Colonic mucosa (tissue), 4 donors: ENCODE measurements at places on chromosomes 3 and 15.

GRCh38 chr3:39019299-39019698 is 32.4 kb downstream of the SCN11A start:
- no peaks in the 10 kb centered on the region for H3K27me3 ChIP-seq
- no peak for DNase-seq
- no peaks in the 10 kb centered on the region for H3K36me3 ChIP-seq
- no peak overlapping the region for H3K27ac ChIP-seq

DNA sequence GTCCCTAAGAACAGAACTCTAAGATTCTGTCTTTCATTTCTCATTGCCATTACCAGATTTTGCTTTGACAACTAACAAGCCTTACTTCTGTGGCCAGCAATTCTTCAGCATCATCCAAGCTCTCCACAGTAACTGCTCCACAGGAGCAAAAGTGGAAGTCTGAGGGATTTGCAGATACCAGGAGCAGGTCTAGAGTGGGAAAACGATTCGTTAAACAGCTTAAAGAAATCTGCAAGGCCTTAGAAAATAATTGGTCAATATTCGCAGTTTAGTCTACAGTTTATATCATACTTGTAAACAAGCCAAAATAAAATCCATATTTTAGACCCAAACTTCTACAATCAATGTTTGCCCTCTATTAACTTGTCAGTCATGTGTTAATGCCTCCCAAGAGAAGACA is 24.1 kb downstream of the MYH15 start:
- H3K36me3 ChIP-seq, result no peaks in the 10 kb centered on the region
- no peak for DNase-seq
- H3K27ac ChIP-seq, result no peak overlapping the region
- H3K27me3 ChIP-seq, result no peaks in the 10 kb centered on the region
- H3K4me1 ChIP-seq, result no peaks in the 10 kb centered on the region
- no peak overlapping the region for H3K4me3 ChIP-seq

DNA sequence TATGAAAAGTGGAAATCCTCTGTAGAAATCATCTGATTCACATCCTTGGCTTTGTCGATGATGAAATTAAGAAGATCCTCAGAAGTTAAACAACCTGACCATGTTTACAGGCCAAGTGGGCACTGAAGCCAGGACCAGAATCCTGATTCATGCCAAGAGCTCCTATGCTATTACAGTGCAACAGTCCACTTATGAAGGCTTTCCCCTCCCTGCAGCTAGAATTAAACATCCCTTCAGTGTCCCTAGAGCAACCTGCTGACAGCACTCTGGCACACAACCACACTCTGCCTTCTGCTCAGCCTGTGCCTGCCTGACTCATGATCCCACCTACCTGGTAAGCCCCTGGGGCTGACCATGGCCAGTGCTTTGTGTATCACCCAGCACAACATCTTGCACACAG is 33.8 kb downstream of the TXNRD3 start:
- H3K27me3 ChIP-seq, result no peaks in the 10 kb centered on the region
- H3K36me3 ChIP-seq, result no peaks in the 10 kb centered on the region
- H3K4me3 ChIP-seq, result no peak overlapping the region
- H3K4me1 ChIP-seq, result no peaks in the 10 kb centered on the region

- no peaks in the 10 kb centered on the region for H3K36me3 ChIP-seq
- H3K27me3 ChIP-seq, result no peaks in the 10 kb centered on the region
- no peak overlapping the region for H3K27ac ChIP-seq
- H3K4me3 ChIP-seq, result no peak overlapping the region
- DNase-seq, result no peak
These were observed 22.9 kb downstream of the PRR23E start for GRCh38 chr3:127215714-127216414.

- no peak overlapping the region for H3K4me3 ChIP-seq
- no peaks in the 10 kb centered on the region for H3K36me3 ChIP-seq
- H3K4me1 ChIP-seq, result no peaks in the 10 kb centered on the region
- H3K27me3 ChIP-seq, result no peaks in the 10 kb centered on the region
These were observed 44.1 kb downstream of the RARB start for GRCh38 chr3:25472153-25472552.

- peak; percentile 20 for DNase-seq
- H3K4me1 ChIP-seq, result no peaks in the 10 kb centered on the region
- H3K36me3 ChIP-seq, result no peaks in the 10 kb centered on the region
These were observed 44.6 kb downstream of the SLC12A1 start for GRCh38 chr15:48250640-48251076.

- H3K4me1 ChIP-seq, result no peaks in the 10 kb centered on the region
- H3K36me3 ChIP-seq, result no peaks in the 10 kb centered on the region
These were observed 8.8 kb downstream of the NECTIN3 start for GRCh38 chr3:111080413-111080812.

DNA sequence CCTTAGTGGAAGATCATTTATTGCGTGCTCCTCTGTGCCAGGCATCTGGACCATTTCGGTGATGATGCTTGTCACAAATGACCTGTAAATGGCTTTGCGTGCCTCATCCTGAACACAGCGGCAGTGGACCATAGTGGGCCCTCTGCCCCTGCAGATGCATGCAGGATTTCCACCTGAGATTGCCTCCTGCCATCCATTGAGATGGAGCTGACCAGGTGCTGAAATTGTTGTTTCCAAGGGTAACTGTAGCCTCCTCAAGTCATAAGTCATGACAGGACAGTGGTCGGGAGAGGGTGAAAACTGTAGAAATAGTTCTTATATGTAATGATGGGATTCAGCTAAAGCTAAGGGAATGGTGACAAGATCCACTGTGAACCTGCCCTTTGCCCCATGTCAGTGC is 35.5 kb downstream of the CLSTN2 start:
- H3K4me1 ChIP-seq, result no peaks in the 10 kb centered on the region
- H3K36me3 ChIP-seq, result no peaks in the 10 kb centered on the region
- H3K27ac ChIP-seq, result no peak overlapping the region
- H3K27me3 ChIP-seq, result no peaks in the 10 kb centered on the region

DNA sequence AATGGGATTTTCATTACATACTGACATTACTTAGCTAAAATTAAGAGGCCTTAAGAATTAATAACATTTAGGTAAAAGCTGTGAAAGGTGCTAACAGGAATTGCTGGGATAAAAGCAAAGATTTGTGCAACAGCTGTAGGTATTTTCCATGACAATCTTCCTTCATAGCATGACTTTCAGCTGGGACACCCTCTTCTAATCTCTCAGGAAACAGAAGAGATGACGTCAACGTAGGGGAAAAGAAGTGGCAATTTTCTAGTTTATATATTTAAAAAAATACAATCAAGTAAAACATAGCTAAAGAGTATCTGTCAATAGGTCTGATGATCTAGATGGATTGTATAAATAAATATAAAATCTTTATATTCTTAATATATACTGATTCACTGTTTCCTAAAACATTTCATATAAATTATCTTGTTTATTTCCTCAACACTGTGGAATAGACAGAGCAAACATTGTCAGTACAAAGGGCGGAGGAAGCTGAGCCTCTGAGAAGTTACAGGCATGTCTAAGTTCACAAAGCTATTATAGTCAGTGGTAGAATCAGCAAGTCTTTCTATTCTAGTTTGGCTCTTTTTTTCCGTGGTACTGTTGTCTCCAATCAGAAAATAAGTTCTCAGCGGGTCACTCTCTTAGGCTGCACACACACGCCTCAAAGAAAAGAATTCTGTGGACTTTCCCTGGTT is 217.0 kb downstream of the P3H2 start:
- H3K36me3 ChIP-seq, result no peaks in the 10 kb centered on the region
- H3K4me1 ChIP-seq, result no peaks in the 10 kb centered on the region
- H3K27ac ChIP-seq, result peak overlapping the region; percentile 65

DNA sequence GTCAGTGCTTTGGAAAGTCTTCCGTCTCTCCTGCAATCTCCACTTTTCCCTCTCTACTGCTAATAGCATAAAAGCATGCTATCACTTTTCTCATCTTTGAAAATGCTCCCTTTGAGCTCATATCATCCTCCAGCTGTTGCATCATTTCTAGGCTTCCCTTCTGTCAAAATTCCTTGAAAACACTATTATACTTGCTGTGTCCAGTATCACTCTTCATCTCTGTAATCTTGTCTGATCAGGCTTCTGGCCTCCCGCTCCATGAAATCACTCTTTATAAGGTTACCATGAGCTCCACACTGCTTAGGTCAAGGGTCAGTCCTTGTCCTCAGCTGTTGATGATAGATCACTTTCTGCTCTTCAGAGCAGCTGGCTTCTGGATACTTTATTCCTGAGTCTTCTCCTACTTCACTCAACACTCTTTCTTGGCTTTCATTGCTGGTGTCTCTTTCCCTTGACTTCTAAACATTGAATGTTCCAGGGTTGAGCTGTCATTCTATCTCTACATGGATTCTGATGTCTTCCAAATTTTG is 50.9 kb upstream of the SPTSSB start:
- no peaks in the 10 kb centered on the region for H3K27me3 ChIP-seq
- no peak overlapping the region for H3K27ac ChIP-seq
- H3K4me1 ChIP-seq, result no peaks in the 10 kb centered on the region
- no peak for DNase-seq
- H3K4me3 ChIP-seq, result no peak overlapping the region
- no peaks in the 10 kb centered on the region for H3K36me3 ChIP-seq

DNA sequence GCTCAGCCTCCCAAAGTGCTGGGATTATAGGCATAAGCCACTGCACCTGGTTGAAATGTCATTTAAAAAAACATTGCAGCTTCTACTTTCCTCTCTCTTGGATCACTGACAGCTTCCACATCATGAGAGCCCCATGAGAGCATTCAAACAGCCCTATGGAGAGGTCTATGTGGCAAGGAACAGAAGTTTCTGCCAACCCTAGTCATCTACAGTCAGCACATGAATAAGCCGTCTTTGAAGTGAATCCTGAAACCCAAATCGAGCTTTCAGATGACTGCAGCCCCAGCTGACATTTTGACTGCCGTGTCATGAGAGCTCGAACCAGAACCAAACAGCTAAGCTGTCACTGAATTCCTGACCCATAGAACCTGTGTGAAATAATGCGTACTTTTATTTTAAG is 39.8 kb downstream of the CD200R1L start:
- DNase-seq, result no peak
- H3K36me3 ChIP-seq, result no peaks in the 10 kb centered on the region
- H3K4me3 ChIP-seq, result no peak overlapping the region
- H3K4me1 ChIP-seq, result no peaks in the 10 kb centered on the region
- H3K27me3 ChIP-seq, result no peaks in the 10 kb centered on the region
- no peak overlapping the region for H3K27ac ChIP-seq

DNA sequence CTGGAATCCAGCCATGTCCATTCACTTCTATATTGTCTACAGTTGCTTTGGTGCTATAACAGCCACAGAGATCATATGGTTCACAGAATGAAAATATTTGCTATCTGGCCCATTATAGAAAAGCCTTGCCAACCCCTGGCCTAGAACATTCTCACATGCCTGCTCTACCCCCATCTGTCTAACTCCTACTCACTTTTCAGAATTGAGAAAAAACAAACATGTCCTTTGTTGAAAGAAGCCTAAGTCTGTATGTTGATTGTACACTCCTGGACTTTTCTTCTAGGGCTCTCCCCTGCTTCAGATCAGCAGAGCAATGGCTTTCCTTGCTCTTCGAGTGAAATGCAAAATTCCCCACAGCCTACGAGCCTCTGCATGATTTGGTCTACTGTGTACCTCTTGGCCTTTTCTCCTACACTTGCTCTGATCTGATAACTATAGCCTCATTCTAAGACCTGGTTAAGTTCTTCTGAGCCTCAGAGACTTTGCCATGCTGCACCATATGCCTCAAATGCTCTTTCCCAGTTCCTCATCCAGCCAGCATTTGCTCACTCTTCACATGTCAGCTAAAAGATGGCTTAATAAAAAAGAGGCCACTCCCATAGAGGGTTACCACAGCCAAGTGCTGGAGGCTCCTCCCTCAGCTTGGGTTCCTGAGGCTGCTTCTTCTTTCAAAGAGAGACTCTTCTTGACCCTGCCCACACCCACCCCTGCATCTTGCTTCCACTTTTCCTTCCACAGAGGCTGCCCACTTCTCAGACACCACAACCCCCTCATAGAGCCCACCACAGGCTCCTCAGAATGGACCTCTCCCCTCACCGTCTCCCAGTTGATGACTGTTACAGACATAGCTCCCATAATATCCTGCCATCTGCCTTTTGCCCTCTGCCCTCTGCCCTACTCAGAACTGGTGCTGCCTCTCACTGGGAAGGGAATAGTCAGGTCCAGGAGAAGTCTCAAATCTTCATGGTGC is 22.9 kb upstream of the DCLK3 start:
- H3K4me1 ChIP-seq, result no peaks in the 10 kb centered on the region
- no peak overlapping the region for H3K4me3 ChIP-seq
- no peak for DNase-seq
- H3K27ac ChIP-seq, result no peak overlapping the region
- no peaks in the 10 kb centered on the region for H3K27me3 ChIP-seq
- H3K36me3 ChIP-seq, result no peaks in the 10 kb centered on the region

DNA sequence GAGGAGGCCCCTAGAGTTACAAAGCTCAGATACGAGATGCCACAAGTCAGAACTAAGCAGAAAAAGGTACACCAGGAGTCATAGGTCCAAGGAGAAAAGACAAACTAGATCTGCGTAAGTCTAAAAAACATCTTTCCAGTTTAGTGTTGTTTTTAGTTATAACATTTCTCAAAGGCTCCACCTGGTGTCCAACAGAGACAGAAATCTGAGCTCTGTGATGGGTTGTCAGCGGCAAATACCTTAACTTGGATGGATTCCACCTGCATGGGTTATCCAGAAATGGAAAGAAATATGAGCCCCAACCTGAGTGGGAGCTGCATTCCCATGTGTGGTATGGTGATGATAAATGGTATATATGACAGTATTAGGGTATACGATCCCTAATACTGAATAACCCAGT is 238.6 kb upstream of the CHRM5 start:
- no peak for DNase-seq
- no peaks in the 10 kb centered on the region for H3K36me3 ChIP-seq
- no peak overlapping the region for H3K27ac ChIP-seq
- H3K4me1 ChIP-seq, result no peaks in the 10 kb centered on the region
- H3K4me3 ChIP-seq, result no peak overlapping the region
- no peaks in the 10 kb centered on the region for H3K27me3 ChIP-seq

- H3K36me3 ChIP-seq, result no peaks in the 10 kb centered on the region
- no peak for DNase-seq
- no peaks in the 10 kb centered on the region for H3K27me3 ChIP-seq
- no peaks in the 10 kb centered on the region for H3K4me1 ChIP-seq
- no peak overlapping the region for H3K27ac ChIP-seq
These were observed 72.7 kb downstream of the GREM1 start for GRCh38 chr15:32790352-32790999.

DNA sequence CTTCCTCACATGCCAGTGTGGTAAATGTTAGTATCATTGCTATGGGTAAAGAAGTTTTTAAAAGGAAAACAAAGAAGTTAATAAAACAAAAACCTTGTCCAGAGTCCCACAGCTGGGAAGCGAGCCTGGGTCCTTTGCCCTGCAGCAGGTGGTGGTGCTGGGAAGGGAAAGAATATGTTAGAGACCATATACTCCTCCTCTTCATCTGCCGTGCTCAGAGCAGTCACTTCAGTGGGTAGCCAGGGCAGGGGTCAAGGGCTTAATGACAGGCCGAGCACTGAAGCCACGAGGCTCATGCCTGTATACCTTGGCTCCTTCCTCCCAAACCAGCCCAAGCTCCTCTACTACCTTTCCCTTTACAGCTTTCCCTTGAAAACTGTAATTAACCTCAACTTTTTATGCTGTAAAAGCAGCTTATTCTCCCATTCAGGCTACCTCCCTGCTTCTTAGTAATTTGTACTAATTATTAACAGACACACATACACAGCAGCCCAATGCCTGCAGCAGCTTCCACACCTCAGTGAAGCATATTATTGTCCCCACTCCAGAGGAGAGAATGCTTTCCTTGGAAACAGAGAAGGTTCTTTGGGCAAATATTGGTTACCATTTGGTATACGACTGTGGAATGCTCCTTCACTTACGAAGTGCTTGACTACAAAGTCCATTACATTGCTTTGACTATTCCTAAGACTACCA is 362.1 kb downstream of the EPHB1 start:
- no peak overlapping the region for H3K4me3 ChIP-seq
- no peak for DNase-seq
